ENCODE measurements at places on chromosomes 1 and 21.

DNA sequence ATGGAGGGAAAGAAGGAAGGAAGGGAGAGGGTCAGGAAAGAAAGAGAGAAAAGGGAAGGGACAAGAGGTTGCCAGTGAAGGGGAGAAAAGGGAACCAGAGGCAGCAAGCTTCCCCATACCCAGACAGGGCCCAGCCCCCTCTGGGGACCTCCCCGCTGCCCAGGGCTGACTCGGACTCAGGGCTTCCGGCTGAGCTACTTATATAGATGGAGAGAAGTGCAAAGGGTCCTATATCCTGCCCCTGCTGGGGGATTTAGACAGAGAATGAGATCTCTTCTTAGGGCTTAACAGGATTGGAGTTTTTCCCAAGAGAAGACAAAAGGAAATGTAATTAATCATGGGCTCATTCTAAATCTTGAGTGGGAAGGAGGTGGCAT lies at the start of gene ETV3L:
TSS of gene ETV3L (minus strand) at position 176 of the 377 bp plus-strand sequence. CDS start 285 bp downstream, outside the sequence.
- DNase-seq: peak; percentile 58

GRCh38 chr1:115365738-115366137 lies 27.7 kb upstream of the NGF start:
- DNase-seq: peak; percentile 77

DNA sequence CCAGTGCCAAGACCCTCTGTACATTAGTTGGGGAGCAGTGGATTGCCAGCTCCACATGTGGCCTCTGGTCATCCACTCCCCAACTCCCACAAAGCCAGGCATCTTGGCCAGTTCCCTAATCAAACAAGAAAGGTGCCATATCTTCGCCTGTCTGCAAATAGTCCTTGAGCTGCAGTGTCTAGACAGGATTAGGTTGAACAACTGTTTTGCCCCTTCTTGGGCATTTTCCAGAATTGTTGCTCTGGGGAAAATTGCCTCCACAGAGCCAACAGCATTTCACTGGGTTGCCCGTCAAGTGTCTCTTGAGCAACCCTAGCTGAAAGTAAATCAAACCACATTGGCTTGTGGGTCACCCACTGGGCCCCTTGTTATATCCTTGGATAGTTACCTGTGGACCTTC lies 109.3 kb downstream of the GDAP2 start:
- DNase-seq: no peak

- DNase-seq: peak; percentile 52
Observed at GRCh38 chr21:46295996-46296752, 10.0 kb downstream of the YBEY start.

- no peak for DNase-seq
Observed at GRCh38 chr1:154999571-155000410, 2.8 kb upstream of the ZBTB7B start.

- peak; percentile 40 for DNase-seq
Observed at GRCh38 chr1:45493116-45493697, 2.2 kb upstream of the TESK2 start.

DNA sequence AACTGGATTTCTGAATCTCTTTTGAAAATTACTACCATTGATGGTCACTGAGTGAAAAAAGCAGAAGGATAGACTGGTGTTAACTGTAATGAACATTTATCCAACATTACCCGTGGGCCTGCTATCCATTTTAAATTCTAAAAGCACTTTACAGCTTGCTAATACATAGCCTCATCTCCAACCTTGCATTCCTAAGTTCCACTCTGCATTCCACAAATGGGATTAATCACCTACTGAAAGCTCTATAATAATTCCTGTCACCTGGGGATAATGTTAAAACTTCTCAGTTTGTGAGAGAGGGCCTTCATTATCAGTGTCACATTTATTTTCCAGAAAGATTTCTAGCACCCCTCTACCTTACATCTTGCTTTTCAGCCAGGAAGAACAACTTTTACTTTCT lies 38.2 kb downstream of the PTPRC start:
- DNase-seq: no peak

DNA sequence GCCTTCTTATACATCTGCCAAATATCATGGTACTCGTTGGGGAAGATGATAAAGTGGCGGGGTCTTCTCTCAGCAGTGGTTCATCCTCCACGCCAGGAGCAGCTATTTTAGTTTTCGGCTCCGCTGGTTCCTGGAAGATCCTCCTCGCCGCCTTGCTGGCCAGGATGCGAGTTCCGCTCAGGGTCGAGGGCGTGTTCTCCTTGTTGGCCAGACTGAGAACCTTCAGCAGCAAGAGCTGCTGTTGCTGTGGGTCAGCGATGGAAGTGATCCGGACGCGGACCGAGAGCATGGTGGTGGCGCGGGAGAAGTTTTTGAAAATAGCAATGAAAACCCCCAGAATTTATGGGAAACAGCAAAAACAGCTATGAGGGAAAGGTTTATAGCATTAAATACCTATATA lies 11.4 kb upstream of the CFAP126 start:
- no peak for DNase-seq

- DNase-seq: no peak
Observed at GRCh38 chr1:202892501-202892900, 3.6 kb upstream of the RABIF start.

DNA sequence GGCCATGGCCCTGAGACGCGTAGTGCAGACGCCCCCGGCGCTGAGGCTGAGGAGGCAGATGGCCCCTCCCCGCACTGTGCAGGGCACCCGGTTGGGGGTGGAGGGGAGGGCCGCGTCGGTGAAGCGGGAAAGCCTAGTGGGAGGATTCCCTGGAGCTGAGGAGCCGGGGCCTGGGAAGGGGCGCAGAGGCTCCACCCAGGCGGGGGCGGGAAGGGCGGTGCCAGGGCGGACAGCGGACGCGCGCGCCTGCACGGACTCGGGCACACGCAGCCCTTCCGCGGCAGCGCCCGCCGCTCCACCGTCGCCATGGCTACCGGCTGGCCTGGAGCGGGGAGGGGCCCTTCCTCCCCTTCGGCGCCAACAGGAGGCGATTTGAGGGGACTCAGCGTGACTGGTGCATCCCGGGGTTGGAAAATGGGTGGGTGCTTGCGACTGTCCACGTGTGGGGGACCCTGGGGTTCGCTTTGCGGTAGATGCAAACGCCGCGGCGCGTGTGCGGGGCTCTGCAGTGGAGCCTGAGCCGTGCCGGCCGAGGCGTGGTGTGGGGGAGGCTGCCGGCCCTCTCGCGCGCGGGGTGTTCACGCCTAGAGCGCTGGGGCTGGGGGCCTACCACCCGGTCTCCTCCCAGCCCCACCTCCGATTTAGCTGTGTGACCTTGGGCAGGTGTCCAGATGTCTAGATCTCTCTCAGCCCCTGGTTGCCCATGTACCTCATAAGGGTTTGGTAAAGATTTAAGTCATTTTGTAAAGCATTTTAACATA lies 35.1 kb downstream of the PTPRF start:
- DNase-seq: peak; percentile 48

DNA sequence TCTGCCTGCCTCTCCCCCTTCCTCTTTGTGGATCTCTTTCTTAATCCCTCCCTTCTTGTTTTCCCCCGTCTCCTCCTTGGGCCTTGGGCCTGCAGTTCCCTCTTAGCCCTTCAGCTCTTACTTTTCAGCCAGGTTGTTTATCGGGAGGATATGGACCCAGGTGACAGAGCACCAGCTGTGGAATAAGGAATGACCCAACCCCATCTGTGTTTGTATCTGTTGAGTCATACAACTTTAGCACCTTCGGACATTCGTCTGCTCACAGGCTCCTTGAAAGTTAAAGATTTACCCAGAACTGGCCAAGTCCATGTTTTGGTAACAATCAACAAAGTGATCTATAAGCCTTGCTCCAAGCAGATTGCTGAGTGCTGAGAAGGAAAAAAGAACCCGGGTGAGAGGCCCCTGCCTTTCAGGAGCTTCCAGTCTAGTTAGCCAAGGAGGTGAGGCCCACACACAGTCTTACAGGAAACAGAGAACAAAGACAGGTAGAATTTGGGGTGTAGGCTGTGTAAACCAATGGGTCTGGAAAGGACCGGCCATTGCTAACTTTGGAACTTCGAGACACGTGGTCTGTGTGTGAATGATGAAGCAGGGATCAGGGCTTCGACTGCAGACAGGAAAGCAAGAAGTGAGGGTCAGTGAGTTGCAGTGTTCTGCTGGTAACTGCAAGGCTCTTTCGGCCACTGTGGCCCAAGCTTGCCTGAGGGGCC lies 66.7 kb upstream of the F3 start:
- no peak for DNase-seq

- no peak for DNase-seq
Observed at GRCh38 chr1:164325786-164326185, 233.2 kb upstream of the PBX1 start.

Measured in upper lobe of left lung (tissue), 6 donors.